ENCODE measurements at places on chromosomes 2 and 18.

- no peak for DNase-seq
Measured at GRCh38 chr2:98538280-98539041, 69.9 kb downstream of the COA5 start.

GRCh38 chr2:217286833-217287232 lies 427.0 kb upstream of the TNP1 start:
- no peak for DNase-seq

DNA sequence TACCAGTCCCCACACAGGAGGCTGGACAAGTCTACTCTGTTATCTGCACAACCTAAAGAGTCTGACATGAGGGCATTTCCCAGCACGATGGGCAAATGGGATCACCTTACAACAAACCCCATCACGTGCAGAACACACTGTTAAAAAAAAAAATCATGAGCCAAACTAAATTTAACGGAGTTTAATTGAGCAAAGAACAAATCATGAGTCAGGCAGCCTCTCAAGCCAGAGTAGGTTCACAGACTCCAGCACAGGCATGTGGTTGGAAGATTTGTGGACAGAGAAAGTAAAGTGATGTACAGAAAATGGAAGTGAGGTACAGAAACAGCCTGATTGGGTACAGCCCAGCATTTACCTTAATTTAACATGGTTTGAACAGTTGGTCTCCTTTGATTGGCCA lies 59.9 kb downstream of the KYNU start:
- DNase-seq, result no peak

- no peak for DNase-seq
Measured at GRCh38 chr2:85106489-85107180, 26.6 kb upstream of the TCF7L1 start.

DNA sequence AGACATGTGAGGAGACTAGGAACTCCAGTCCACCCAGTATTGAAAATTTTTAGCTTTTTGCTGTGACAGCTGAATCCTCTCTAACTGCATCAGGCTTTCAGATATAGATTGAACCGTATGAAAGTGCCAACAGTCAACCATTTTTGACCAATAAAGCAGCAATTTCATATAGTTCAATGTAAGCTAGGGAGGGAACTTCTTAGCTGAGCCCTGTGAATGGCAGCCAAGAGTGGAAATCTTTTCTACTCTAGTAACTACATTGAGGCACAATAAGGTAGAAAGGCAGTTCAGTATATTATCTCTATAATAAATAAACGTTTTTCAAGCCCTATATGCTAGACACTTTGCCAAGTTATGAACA lies 96.3 kb upstream of the TANK start:
- DNase-seq, result no peak

GRCh38 chr2:118046634-118047210 lies 32.9 kb upstream of the CCDC93 start:
- no peak for DNase-seq

- peak; percentile 51 for DNase-seq
Measured at GRCh38 chr2:152335016-152335725, at the start of gene FMNL2. FMNL2 (plus strand) TSS chr2:152335174.

GRCh38 chr18:58314284-58314683 lies 270.3 kb downstream of the NEDD4L start:
- DNase-seq, result no peak
